GM03348 (cell line): ENCODE measurements at places on chromosomes 1 and 21.

- peak; percentile 35 for DNase-seq
Observed at GRCh38 chr1:110291241-110292030, 47.7 kb upstream of the RBM15 start.

DNA sequence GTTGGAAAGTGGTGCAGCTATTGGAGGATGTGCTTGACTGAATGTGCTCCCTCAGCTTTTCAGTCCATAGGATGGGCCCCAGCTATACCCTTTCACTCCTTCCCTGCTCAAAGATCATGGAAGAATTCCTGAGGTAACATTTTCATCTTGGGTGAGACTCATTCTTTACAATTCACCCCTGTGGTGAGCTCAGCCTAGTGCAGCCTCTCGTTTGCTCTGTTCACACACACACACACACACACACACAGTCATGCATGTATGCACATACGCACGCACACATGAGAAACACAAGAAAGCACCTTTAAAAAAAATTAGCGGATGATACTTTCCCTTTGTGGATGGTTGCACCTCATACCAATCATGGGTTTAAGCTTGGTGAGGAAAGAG is 25.8 kb downstream of the CCN1 start:
- no peak for DNase-seq

- DNase-seq, result no peak
Observed at GRCh38 chr1:179813626-179814545, 63.7 kb downstream of the TOR1AIP2 start.

- no peak for DNase-seq
Observed at GRCh38 chr1:221700536-221700935, 41.4 kb downstream of the DUSP10 start.

DNA sequence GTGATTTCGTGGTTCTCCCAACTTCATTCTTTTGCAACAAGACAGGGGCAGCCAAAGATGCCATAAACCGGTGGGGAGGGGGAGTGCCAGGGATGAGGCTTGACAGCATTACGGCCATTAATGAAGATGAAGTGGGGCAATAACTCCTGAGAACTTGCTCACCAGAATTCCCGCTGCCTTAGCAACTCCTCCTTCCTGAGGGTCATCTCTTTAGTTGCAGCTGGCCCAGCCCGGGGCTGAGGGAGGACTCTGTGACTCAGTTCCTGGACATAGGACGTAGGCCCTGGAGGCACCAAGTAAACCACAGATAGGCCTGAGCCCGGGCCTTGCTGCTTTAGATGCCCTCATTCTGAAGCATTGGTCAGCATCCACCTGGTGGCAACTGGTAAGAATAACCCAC is 330.2 kb downstream of the RRAGC start:
- no peak for DNase-seq

GRCh38 chr1:220952961-220953643 is 73.9 kb downstream of the HLX start:
- no peak for DNase-seq

DNA sequence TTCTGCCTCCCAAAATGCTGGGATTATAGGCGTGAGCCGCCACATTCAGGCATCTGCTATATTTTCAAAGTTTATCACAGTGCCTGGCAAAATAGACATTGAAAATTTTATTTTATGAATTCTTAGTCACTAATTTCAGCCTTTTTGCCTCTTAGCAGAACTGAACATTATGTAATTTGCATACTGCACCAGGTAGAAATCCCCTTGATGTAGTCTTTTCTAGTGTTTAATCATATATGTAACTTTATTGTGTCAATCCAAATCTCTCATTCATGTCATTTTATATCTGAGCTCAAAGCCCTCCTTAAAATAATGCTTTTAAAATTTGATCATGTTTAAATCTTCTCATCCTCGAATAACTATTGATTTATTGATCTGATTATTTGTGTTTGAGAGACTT is 19.2 kb downstream of the WDTC1 start:
- DNase-seq, result no peak
